ENCODE measurements at places on chromosomes 16 and 17.
A peak's percentile ranks its signal among the peaks of the same experiment; 100 is the strongest.

DNA sequence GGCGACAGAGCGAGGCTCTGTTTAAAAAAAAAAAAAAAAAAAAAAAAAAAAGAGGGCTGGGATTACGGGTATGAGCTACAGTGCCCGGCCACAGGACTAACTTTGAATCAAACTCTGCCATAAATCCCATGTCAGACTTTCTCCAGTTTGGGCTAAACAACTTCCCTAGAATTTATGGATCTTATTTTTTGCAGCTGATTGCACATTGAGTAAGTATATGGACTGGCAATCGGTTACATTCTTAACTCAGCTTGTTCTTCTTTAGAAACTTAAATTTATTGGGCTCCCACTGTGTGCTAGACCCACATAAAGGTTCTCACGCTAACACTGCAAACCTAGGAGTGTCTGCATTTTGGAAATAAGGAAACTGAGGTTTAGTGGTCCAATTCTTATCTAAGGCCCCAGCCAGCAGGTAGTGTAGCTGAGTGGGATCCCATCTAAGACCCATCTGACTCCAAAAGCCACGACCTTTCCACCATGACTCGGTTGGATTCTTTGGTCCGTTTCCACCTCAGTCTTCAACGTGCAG lies 718 bp upstream of the CBFB start:
- no peak for DNase-seq

DNA sequence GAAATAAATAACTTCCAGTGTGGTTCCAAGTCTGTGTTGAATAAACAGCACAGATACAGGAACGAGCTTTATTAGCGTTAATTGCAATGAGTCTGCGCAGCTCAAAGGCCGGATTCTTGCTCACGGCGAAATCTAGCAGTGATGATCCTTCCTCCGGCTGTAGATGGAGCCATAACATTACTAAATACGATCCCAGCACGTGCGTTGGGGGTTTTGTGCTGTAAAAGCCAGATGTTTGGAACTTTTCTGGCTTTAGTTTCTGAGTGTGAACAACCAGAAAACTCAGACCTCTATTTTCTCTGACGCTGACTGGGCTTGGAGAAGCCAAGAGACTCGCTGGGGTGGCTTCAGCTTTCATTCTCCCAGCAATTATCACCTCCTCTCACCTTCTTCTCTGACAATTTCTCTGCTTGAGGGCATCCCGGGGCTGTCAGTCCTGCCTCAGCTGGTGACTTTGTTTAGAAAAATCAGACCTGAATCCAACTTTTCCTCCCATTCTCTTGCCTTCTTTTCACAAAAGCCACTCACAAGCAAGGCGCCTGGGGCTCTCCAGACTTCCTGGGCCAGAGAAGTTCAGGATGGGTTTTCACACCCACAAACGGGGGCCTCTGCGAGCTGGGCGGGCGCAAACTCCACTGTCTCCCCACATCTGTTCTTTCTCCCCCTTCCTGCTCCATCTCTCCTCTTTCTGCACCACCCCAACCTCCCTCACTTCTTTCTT lies 47.1 kb upstream of the AKTIP start:
- peak; percentile 82 for DNase-seq

DNA sequence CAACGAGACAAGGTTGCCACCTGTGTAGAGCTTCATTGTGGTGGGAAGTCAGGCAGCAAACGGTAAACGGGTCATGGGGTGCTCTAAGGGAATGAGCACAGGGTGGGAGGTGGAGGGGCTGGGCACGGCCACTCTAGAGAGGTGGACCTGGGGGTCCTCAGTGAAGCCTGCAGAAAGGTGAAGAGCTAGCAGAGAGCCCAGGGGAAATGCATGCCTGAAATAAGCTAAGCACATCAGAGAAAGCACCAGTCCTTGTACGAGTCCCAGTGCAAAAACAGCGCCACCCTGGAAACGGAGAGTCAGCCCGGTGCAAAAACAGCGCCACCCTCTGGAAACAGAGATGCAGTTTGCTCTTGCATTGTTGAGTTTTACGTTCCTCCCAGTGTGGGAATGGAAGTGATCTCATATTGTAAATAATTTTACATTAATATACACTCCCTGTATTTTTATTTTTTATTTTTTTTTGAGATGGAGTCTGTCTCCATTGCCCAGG lies 65.0 kb downstream of the TBC1D16 start:
- peak; percentile 83 for DNase-seq

DNA sequence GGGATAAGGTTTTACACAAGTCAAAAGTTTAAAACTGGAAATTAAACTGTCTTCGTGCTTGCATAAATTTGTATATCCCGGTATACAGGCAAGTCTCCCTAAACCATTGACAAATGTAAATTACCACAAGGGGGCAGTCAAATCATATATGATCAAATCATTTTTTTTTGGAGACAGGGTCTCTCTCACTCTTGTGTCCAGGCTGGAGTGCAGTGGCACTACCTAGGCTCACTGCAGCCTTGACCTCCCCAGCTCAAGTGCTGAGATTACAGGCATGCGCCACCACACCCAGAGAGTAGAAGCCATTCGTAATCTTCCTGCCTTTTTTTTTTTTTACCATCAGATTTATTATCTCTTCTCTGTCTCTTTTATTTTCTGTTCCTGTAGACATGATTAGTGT lies 18.5 kb downstream of the TOP2A start:
- peak; percentile 67 for DNase-seq

GRCh38 chr16:466651-467050 lies 41.2 kb downstream of the RAB11FIP3 start:
- no peak for DNase-seq

DNA sequence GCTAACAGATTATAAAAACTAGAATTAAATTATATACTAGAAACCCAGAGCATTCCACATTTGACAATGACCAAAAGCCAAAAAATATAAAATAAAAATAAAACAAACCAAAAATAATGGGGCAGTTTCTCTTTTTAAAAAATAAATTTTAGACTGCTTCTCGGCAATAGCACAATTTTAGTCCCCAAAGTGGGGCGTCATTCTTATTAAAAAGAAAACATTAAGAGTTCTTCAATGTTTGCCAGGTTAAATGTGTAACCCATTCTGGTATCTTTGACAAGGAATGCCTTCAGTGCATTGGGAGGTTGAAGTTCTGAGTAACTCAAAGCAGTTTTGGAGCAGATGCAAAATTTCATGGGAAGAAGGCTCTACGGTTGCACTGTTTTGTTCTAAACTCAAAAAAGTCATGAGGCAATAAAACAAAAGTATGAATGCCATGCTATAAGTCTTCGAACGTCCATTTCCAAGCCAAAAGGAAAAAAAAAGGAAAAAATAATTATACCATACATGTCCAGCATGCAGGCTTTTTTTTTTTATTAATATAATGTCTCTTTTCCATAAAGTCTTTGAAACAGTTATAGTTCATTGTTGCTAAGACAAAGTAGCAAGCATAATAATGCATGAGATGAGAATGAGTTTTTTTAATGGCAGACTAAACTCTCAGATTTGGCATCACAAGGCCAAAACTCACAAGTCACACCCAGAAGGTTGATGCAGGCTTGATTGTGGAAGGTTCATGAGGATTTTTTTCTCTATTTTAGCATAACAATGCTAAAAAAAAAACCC lies 3.1 kb downstream of the MAF start:
- DNase-seq, result no peak

GRCh38 chr17:79789943-79790804 lies 6.7 kb downstream of the CBX8 start:
- peak; percentile 44 for DNase-seq

- no peak for DNase-seq
Observed at GRCh38 chr17:75459590-75460267, 3.3 kb downstream of the TMEM94 start.

DNA sequence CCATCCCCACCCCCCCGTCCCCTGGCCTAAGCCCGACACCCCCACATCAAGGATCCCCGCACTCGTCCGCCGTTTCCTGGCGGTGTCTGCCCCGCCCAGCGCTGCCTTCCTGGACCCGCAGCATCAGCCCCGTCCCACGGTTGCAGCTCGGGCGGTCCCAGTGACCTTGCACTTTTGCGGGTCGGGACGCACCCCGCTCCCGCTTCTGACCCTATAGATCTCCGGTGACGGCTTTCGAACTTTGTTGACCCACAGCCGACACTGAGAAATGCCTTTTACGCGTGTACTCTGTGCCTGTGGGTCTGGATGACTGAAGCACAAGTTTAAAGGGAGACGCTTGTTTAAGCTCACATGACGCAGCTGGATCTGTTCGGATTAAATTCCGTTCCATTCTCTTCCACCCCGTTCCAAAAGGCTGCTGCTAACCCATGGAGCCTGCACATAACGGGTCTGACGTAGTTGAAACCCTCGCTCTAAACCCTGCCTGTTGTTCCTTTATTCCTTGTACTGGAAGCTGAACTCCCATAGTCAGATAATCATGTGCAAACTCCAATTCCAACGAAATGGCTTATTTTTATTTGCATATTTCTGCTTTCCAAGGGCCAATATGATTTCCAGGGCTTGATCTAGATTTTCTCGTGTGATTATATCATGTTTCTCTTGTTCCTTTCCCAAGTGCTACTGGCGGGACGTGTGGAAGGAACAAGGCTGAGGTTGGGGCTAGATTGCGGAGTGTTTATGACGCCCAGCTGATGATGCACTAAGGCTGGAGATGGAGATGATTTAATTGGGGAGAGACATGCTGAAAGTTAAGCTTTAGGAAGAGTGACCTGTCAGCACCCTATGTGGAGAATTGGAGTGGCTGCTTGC lies 834 bp downstream of the FLYWCH1 start:
- peak; percentile 22 for DNase-seq
